IMR-90 (cell line): ENCODE measurements at places on chromosomes 5 and 9. TPM values are rescaled to one million over a fixed set of nuclear protein-coding genes. Genes with fewer than 3 reads are reported as not detected.

Gene IFNA21
- polyA plus RNA-seq: not detected in 2 replicates

GRCh38 chr5:40619421-40619820, 60.3 kb upstream of the PTGER4 start:
- no peak for DNase-seq
- H3K27me3 ChIP-seq: no peaks in the 10 kb centered on the region
- no peak overlapping the region for H3K4me3 ChIP-seq
- H3K36me3 ChIP-seq: no peaks in the 10 kb centered on the region
- no peak overlapping the region for H3K27ac ChIP-seq

DNA sequence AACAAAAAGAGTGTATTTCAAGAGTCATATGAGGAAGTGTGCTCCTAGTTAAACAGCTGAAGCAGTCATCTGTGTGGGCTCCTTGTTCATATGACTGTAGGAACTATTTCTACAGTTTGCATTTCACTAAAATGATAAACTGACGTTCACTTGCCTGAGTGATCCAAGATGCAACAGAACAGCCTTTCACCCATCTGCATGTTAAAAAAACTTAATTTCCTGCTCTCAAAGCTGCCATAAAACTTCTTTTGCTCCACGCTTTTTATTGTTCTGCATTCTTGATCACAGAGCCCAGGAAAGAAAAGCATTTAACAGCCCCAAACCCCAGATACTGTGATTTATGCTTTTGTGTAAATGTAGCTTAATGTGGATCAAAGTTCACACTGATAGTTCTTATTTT, 43.9 kb downstream of the ZNF608 start:
- no peak overlapping the region for H3K27ac ChIP-seq
- no peak for DNase-seq
- no peaks in the 10 kb centered on the region; the same call in 1 of the 2 replicates for H3K36me3 ChIP-seq
- H3K4me3 ChIP-seq: no peak overlapping the region
- H3K27me3 ChIP-seq: no peaks in the 10 kb centered on the region

- no peaks in the 10 kb centered on the region for H3K27me3 ChIP-seq
- no peaks in the 10 kb centered on the region for H3K36me3 ChIP-seq
- H3K4me3 ChIP-seq: no peak overlapping the region
- H3K4me1 ChIP-seq: no peaks in the 10 kb centered on the region
- no peak overlapping the region for H3K27ac ChIP-seq
These were observed 107.3 kb upstream of the WWC1 start for GRCh38 chr5:168184103-168184502.

- no peak overlapping the region for H3K4me3 ChIP-seq
- no peaks in the 10 kb centered on the region for H3K36me3 ChIP-seq
- H3K27me3 ChIP-seq: no peaks in the 10 kb centered on the region
- DNase-seq: peak; percentile 5
These were observed 2038.7 kb downstream of the EFNA5 start for GRCh38 chr5:105632043-105632442.

DNA sequence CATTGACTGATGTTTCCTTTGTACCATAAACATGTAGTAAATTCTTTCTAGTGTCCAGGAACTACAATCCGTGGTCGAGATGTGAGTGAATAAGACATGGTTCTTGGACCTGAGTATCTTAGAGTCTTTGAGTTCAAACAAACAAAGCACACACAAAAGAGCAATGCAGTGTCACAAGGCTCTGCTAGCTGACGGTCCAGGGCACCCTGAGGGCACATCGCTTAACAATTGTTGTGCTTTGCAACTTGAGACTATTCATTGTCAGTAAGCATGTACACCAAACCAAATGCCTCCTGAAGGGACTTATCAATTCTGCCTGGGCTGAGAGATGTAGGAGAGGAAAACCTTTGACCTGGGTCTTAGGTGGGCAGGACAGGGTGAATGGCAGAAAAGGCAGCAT, 84.8 kb downstream of the CAMK4 start:
- no peaks in the 10 kb centered on the region for H3K27me3 ChIP-seq
- no peak for DNase-seq
- no peaks in the 10 kb centered on the region for H3K36me3 ChIP-seq
- no peak overlapping the region for H3K4me3 ChIP-seq

DNA sequence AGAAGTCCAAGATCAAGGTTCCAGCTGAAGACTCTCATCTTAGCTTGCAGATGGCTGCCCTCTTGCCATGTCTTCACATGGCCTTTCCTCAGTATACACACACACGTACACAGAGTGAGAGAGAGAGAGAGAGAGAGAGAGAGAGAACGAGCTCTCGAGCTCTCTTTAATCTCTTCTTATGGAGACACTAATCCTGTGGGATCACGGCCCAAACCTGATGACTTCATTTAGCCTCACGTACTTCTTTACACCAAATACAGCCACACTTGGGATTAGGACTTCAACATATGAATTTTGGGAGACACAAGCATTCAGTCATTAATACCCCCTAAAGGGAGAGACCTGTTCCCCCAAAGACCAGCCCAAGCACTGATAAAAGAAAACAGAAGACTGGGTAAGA, 42.8 kb downstream of the SIL1 start:
- H3K27ac ChIP-seq: no peak overlapping the region
- H3K4me3 ChIP-seq: no peak overlapping the region
- H3K36me3 ChIP-seq: 0 out of 2 replicates have a peak, but pooled peaks cover 1% of the 10 kb centered on the region
- H3K4me1 ChIP-seq: peaks cover under 1% of the 10 kb centered on the region
- no peak for DNase-seq
